MM.1S (cell line): ENCODE measurements at places on chromosomes 2 and 18.
A peak's percentile ranks its signal among the peaks of the same experiment; 100 is the strongest.

DNA sequence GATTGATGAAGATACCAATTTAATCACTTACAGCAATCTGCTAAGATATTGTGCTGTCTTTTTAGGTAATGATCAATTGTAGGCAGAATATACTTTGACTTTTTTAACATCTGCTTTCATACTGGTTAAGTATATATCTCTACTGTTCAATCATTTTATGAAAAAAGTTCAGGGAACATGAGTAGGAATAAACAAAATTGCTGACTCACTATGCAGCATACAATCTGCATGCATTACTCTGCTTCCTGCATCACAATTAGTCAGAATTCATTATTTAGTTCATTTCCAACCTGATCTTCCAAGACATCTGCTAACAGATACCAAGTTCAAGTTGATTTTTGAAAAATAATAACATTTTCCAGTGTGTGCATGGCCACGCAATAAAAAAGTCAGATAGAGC is 1430.4 kb upstream of the LRRTM1 start:
- DNase-seq, result no peak

DNA sequence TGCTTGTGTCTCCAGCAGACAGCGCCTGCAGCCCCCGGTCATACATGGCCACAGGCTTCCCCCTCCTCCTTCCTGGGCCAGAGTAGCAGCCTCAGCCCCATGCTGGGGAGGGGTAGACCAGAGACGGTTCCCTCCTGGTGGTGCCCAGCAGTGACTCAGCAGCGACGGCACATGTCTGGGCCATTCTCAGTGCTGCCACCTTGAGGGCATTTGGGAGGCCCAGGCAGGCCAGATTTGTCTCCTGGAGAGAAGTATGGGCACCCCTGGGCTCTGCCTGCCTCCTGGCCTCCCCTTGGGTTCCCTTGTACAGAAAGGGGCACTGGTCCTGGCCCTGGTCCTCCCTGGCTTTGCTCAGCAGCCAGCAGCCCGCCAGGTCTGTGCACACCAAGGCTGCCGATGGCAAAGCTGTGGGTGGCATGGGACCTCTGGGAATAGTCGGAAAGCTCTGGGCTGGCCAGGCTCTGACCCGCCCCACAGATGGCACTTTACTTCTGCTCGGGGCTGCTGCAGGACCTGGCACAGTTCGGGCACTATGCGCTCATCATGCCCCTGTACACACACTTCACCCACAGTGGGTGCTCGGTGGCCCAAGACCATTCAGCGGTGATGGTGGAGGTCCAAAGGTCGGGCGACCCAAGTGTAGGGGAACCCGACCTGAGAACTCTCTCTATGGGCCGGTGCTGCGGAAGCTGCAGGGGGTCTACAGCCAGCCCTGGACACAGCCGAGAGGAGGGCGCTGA is 11.4 kb upstream of the ALPI start:
- DNase-seq, result peak; percentile 57

- DNase-seq, result no peak
These were observed 37.5 kb upstream of the TPO start for GRCh38 chr2:1375794-1376193.

GRCh38 chr18:69401972-69402532 is 1.4 kb downstream of the DOK6 start:
- no peak for DNase-seq

- DNase-seq, result peak; percentile 77
These were observed 2.2 kb downstream of the RND3 start for GRCh38 chr2:150485114-150485870.

DNA sequence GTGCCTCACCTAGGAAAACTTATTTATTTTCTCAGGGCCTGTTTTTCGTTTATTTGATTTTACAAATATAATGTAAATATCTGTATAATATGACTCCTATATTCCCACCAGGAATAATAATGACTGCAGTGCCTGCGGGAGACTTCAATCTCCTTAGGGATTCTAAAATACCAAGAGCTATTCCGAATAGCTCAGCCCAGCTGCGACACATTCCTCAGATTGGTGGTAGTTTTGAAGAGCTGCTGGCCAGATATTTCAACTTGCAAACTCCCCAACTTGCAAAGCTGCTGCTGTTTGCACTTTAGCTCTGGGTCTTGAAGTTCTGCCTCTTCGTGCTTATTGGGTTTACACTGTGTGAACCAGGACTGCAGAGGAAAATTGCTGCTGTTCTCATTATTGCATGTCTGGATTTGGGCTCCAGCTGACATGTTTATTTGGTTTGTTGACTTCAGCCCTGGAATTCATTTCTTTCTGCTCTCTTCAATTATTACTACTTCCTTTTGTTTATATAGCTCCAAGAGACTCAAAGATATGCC is 480.2 kb upstream of the CHST9 start:
- DNase-seq, result no peak

DNA sequence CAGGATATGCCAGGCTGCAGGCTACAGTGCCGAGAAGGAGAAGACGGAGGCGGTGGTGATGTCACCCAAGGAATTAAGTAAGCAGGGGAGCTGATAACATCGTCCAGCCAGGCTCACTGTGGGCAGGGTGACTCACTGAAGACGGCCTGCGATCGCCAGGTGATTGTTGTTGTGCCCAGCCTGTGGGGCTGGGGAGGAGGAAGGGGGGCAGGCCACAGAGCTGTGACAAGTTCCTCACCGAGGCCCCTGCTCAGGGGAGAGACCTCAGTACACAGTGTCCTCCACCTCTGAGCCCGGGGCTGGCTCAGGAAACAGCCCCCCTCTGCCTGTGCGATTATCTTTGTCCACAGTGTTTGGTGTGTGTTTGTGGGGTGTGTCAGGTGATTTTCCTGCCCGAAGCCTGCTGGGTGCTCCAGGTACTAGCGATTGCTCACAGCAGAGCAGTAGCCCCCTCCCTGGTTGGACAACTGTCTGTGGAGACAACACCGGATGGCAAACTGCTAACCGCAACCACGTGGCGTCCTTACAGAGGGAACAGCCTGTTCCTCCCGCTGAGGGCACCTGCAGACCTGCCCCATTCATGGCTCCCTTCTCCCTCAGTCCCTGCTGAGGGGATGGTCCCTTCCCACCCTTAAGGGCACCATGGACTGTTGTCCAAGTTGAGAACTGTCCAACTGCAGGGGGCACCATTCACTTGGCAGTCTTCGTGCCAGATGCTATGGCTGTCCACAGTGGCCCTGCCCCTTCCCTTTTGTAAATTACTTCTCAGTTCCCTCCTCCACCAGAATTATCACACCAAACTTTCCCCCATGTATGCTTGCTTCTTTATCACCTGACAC is 95.1 kb downstream of the ZFP36L2 start:
- DNase-seq, result peak; percentile 95

- no peak for DNase-seq
These were observed 146.6 kb downstream of the RDH14 start for GRCh38 chr2:18413676-18414396.

- DNase-seq, result no peak
These were observed 27.5 kb downstream of the INPP4A start for GRCh38 chr2:98472132-98472650.

DNA sequence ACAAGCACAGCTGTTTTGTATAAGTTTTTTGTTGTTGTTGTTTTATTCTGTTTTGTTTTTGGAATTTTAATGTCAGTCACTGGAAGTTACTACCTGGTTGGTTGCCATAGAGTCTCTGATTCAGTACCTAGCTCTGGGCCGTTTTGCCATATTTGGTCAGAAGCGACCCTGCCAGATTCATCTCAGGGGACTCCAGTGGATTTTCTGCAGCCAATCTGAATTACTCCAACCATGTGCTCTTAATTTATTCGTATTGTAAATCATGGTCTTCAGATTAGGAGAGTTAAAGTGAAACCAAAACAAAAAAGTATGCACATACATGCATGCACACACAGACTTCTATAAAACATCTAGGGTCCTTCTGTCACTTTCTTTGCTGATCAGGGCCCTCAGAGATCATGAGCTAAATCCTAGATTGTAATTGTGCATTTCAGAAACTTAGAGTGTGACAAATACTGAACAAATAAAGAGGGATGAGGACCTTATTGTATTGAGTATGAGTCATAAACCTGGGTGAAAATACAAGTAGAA is 317.4 kb upstream of the UBE2E3 start:
- peak; percentile 46 for DNase-seq

- DNase-seq, result no peak
These were observed 3.0 kb upstream of the NMUR1 start for GRCh38 chr2:231533086-231533776.

DNA sequence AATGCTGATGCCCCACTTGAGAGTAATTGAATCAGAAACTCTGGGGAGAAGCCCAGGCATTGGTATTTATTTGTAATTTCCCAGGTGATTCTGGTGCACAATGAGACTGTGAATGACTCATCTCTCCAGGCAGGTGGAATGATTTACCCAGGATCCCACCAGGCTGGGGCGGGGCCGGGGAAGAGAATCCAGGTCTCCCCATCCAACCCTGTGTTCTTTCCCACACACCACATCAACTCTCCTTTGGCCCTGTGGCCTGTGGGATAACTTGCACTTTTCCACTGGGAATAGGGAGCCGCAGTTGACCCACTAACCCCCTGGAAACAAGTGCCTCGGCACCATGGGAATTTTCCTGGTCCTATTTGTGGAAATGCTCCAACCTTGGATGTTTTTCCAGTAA is 409.8 kb downstream of the ZNF521 start:
- DNase-seq, result no peak

DNA sequence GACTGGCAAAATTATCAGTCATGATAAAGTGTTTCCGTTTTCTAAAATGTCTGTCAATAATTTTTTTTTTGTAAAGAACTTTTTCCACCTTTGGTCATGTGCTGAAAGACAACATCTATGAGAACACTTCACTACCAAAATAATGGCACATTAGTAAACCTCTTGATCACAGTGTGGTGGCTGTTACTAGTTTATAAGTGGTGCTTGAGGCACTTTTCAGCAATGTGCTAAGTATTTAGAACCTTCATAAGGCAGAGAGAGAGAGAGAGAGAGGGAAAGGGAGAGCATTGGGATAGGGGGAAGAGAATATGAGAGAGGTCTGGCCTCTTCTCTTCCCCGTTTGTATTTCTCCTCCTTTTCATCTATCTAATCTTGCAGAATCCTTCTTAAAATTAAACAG is 1.1 kb upstream of the NYAP2 start:
- no peak for DNase-seq

- no peak for DNase-seq
These were observed 43.7 kb downstream of the FRZB start for GRCh38 chr2:182822733-182823132.

- DNase-seq, result no peak
These were observed 136.5 kb downstream of the TXNL1 start for GRCh38 chr18:56501896-56502295.

GRCh38 chr18:8609659-8610458 is 622 bp downstream of the RAB12 start:
- peak; percentile 19 for DNase-seq

DNA sequence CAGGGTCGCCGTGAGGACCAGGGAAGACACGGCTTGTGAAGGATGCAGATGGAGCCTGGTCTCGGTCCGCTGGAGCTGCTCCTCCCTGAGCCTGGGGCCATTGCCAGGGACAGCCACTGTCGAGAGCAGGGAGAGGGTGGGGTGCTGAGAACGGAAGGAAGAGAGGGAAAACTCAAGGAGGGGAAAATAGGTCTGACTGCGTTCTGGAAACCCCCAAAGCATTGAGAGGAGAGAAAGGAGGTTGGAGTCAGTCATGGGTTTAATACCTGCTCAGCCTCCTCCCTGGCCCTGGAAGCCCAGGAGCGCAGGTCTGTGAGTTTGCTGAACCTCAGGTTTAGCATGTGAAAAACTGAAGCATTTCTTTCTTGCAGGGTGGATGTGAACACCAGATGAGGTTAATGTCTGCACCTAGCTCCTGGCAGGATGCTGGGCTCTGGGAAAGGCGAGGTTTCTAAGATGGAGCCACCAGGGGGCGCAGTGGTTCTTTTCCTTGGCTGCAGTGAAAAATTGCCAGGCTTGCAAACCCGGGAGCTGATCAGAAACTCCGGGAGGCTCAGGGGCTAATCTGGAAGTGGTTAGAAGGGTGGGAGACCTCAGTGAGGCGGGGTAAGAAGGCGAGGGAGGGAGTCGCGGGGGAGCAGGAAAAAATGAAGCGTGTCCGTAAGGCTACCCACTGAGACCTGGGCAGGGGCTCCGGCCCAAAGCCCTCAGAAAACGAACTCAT is 33.6 kb upstream of the RNF149 start:
- peak; percentile 56 for DNase-seq

DNA sequence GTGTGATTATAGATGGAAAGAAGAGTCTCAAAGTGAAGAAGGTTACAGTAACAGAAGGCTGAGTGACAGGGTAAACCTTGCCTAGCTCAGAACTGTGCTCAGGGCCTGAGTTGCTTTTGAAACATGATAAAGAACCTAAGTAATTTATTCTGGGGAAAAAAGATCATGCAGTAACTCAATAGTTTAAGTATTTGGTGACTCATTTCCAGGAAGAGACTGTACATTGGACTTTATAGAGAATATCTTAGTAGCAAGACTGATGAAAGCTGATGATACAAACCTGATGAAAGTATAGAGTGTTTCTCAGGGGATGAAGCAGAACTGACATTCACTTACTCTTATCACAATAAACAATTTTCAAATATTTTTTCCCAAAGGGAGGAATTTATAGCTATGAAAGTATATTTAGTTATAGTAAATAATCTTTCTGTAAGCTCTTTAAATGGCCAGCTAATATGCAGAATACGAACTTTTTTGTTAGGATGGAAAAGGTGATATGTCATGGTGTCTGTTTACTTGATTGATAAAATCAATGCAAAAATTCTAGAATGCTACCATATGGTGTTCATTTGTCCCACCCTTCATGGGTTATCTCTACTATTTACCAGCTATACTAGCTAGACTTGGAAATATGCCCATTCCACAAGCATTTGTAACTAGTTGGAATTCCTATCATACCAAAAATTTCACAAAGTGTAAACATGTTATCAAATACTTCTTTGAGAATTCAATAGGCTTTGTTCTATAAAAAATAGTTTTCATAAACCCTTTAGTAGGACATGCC is 1265.5 kb upstream of the ACVR2A start:
- DNase-seq, result no peak

DNA sequence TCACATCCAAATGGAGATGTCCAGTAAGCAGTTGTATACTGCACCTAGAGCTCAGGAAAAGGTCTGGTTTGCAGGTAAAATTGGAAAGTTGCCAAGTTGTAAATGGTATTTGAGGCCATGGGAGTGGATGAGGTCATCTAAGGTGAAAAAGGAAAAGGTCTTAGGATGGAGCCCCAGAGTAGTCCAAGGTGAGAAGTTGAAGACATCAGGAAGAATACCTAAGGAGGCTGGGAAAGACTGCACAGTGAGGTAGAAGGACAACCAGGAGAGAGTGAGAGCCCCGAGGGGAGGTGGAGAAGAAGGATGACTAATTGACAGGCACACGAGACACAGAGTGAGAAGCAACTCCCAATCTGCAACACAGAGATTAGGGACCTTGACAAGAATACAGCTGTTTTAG is 10.7 kb downstream of the DPP4 start:
- DNase-seq, result no peak

DNA sequence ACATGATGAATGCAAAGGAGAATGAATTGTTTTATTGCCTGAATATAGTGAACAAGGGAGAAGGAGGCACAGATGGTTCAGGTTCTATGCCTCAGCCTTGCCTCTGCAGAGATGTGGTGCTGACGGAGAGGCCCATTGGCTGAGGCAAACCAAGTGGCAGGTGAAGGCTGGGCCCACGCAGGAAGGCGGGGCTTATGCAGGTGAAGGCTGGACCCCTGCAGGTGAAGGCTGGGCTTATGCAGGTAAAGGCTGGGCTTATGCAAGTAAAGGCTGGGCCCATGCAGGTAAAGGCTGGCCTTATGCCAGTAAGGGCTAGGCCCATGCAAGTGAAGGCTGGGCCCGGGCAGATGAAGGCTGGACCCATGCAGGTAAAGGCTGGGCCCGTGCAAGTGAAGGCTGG is 414.7 kb downstream of the LRATD1 start:
- no peak for DNase-seq

GRCh38 chr2:239772721-239773120 is 252.4 kb downstream of the NDUFA10 start:
- DNase-seq, result no peak
